ENCODE measurements at places on chromosomes 3 and 15. TPM values are rescaled to one million over a fixed set of nuclear protein-coding genes. Genes with fewer than 3 reads are reported as not detected.

GRCh38 chr3:170910542-170910941 is 2.1 kb upstream of the EIF5A2 start:
- DNase-seq = no peak

DNA sequence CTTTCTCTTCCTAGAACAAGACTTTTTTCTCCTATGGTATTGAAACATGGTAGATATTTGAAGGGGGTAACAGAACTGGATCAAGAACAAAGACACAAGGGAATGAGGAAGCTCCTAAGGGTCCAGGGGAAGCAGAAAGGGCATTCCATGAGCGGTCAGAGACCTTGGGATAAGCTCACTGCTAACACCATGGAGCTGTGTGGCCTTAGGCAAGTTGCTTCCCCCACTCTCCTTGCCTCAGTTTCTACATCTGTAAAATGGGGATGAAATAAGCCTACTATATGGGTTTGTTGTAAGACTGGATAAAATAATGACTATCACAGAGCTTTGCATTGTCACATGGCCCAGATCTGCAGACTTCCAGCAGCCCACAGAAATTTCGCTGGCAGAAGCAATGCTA is 139.8 kb downstream of the OPA1 start:
- DNase-seq = no peak

DNA sequence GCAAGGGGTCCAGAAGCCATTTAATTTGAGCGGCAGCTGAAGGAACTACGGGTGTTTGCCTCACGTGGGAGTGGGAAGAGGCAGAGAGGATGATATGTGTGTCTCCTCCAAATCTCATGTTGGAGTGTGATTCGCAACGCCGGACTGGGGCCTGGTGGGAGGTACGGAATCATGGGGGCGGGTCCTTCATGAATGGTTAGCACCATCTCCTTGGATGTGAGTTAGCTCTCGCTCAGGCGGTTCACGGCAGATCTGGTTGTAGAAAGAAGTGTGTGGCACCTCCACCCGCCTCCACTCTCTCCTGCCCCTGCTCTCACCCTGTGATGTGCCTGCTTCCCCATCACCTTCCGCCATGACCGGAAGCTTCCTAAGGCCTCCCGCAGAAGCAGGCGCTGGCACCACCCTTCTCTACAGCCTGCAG is 25.4 kb downstream of the XXYLT1 start:
- no peak for DNase-seq

GRCh38 chr3:171311784-171312183 is 148.4 kb downstream of the TNIK start:
- no peak for DNase-seq

DNA sequence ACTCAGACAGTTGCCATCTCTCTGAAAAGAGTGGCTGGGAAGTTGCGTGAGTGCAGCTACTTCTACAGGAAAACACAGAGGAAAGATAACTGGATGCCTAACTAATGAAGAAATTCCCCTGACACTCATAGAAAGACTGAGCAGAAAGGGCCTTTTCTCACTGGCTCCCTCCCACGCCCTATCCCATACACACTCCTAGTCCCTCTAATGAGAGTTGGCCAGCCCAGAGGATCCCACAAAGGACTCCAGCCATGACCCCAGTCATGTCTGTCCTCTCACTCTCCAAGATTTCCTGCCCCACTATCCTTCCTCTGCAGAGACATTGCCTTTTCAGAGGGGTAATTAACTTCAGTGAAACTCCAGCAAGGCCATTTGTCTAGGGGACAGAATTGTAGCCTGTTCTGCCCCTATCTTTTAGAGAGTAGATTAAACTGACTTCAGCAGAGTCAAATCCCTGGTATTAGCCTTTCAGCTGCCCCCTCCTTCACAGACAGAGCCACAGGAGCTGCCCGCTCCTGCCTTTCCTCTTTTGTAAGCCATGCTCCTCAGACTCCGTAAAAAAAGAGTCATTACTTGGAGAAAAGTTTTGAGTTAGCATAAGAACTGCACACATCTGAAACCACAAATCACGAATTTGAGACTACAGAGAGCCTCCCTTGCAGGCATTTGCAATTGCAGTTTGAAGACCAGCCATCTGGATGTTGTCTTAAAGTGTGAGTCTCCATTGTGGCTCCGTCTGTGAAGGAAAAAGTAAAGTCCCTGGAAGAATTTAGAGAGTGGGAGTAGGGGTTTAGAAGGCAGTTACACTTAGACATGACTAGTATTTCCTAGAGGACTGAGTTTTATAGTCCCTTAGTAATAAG is 129.1 kb upstream of the SEMA6D start:
- DNase-seq = no peak

DNA sequence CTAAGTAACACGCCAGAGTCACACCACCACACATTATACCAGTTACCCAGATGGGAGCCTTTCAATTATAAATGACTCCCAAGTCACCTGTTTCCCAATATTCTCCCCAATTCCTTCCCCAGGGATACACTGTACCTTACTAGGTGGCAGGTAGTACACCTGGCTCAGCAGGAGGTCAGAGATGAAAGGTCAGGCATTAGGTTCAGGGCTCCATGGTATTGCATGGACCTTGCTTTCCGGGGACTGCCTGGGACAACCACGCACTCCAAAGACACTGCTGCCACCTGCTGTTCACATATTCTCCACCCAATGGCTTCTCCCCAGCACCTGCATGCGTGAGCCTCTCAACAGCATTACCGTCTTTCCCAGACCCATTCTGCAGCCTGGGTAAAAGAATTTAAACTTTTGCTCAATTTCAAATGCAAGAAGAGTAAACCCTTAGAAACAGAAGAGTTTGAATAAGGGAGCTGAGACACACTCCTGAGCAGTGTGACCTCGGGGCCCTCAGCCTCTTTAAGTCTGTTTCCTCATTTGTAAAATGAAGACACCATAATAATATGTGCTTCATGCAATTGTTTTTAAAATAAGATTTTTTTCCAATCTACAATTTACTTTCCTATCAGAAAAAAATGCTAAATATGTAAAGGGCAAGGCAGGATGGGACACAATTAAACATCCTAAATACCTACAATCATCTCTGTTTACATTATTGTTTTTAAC is 28.0 kb upstream of the LACTB start:
- DNase-seq = peak; percentile 88

DNA sequence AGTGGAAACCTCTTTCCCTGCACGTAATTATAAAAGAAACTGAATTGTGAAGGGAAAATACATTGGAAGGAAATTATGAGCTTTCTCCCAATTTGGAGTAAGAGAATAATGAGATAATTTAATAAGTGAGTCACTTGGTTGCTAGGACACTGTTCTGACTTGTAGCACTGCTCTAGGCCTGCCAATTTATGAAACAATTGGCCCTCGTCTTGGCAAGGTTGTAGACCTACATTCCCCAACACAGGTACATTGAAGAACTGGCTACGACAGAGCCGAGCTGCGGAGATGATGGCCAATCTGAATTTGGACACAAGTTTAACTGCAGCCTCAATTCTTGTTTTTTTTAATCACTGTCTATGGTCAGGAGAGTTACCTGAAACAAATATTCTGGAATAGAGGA is 674.1 kb downstream of the MECOM start:
- DNase-seq = no peak

GRCh38 chr3:149324332-149324731 is 9.1 kb downstream of the TM4SF18 start:
- DNase-seq = no peak

DNA sequence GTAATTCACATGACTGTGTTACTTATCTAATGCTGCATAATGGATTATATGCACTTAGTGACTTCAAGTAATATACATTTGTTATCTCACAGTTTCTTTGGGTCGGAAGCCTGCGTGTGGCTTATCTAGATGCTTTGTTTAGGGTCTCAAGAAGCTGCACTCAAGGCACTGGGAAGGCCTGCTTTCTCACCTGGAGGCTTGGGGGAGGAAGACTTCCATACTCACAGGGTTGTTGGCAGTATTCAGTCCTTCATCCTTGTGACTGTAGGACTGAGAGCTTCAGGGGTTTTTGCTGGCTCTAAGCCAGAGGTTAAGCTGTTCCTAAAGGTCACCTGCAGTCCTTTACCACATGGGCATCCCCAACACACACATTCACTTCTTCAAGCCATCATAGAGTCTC is 22.6 kb downstream of the TAFA4 start:
- DNase-seq = no peak

DNA sequence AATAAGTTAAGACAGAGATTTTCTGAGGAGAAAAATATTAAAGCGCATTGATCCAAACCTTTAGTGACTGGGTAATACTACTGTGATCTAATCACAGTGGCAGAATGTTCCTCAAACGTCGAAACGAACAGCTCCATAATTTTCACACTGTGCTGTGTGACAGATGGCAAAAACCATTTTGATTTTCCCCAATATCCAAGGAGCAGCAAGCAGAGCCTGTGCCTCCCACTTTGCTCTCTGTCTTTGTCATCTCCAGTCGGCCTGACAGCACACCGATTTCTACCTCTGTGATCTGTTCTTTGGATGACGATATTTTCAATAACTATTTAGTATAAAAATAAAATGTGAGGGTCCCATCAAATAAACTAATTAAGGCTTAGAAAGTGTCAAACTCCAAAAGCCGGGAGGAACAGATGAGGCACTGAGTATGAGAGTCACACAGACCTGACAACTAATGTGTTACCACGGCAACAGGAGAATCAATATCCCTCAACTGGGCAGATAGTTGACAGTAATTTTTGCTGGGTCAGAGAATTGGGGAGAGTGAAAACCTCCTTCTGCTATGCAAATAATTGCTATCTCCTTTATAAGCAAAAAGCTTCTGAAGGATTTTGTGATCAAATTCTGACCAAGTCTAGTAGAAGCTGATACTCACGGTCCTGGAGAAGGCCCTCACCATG is 489.1 kb upstream of the CFAP20DC start:
- no peak for DNase-seq

Gene LEKR1
- total RNA-seq = 0.38 TPM

Gene AGBL1
- not detected for total RNA-seq
